PC-3 (cell line): ENCODE measurements at places on chromosomes 16 and 17.
A peak's percentile ranks its signal among the peaks of the same experiment; 100 is the strongest.

DNA sequence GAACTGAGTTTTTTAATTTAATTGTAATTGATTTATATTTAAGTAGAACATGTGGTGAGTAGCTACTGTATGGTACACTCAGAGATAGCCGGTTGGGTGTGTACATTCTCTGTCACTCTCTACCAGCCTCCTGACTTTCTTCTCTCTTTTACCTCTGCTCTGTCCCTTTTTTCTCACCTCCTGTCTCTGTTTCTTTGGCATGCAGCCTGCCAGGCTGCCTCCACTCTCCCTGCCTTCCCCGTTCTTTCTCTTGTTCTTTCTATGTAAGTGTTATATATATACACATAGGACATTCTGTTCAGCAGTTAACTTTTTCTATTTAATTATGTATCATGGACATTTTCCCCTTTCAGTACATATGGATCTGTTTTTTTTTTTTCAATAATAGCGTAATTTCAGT, 50.8 kb downstream of the MRTFB start:
- no peak for DNase-seq

DNA sequence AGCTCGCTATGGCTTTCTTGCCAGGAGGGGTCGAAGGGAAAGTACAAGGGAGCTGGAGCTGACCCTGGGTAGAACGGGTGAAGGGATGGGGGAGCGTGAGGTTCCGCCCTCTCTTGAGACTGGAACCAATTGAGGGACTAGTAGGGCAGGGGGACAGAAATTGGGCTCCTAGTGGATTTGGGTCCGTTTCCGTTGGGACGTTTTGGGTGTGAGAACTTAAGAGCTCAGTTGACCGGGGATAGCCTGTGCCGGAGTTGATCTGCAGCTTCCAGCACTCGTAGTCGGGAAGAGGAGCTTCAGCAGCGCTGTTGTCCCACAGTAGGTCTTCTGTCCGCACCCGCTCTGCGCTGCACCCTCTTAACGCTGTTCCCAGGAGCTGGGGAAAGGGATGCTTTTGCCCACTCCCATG, 481 bp downstream of the CNTROB start:
- peak; percentile 20 for DNase-seq

GRCh38 chr17:82202981-82203380, 9.7 kb downstream of the CCDC57 start:
- no peak for DNase-seq

GRCh38 chr16:3672571-3673041, 18.1 kb downstream of the DNASE1 start:
- DNase-seq: no peak

GRCh38 chr17:80682372-80682771, 137.7 kb downstream of the RPTOR start:
- DNase-seq: no peak

GRCh38 chr16:83963277-83964119, 4.5 kb upstream of the NECAB2 start:
- no peak for DNase-seq

DNA sequence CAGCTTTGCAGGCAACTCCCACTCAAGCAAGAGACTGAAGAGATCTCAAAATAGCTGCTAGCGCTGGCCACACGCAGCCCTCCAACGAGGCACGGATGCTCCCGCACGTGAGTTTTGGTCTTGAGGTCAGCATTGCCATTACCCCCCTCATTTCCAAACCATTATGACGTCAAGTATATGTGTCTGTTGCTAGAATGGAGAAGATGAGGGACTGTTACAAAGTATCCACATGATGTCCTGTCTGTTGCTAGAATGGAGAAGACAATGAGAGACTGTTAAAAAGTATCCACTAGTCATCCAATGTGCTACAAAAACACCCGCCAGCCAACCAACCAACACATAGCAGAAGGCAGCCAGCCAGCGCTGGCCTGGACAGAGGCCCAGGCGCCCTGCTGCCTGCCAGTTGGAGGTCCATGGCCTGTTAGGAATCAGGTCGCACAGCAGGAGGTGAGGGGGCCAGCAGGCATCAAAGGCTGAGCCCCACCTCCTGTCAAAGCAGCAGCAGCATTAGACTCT, 24.8 kb downstream of the KLHDC4 start:
- no peak for DNase-seq

DNA sequence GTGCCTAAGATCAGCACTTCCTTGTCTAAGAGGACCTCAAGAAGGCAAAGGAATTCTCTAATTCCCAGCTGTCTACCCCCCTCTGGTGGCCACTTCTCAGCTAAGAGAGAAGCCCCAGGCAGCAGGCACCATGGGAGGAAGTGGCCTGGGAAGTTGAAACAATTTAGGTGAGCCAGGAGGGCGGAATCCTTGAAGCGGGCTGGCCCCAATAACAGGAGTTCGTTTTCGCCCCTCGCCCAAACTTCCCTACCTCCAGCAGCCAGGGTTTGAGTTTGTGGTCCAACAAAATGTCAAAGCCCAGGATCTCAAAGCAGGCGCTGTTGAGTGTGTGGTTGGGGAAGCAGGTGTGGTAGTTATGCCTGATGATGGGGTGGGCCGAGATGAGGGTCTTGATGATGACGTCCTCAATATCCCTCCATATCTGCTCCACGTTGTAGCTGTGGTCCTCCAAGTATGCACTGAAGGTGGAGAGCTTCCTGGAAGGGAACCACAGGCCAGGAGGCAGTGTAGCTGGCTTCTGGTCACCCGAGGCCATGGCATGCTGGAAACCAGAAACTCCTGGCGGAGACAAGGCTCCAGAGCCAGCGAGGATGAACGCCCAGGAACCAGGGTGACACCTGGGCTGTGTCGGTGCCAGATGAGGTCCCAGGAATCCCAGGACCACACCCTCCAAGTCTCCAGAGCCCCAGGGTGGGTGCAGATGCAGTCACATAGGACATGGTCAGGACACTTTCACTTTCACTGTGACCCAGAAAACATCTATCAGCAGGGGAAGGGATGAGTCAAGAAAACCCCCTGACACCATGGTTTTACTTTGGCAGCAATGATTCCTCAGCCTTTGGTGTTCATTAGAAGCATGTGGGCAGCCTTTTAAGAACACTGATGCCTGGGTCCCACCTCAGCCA, 25.6 kb downstream of the TTLL6 start:
- peak; percentile 99 for DNase-seq

DNA sequence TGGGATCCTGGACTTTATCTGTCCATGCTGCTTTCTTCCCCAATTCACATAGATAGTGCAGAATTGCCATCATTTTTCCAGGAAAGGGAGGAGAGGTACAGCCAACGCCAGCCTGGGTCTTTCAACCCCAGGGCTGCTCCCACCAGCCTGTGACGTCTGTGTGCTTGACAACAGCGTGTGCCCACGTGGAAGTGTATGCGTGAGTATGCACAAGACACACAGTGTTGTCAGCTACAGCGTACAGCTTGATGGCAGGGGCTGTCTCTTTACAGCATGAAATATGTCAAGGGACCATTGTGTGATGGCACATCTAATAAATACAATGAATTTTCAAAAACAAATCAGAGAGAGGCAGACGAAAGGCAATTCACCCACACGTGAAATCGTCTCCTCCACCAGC, 62.3 kb downstream of the GSG1L start:
- no peak for DNase-seq

DNA sequence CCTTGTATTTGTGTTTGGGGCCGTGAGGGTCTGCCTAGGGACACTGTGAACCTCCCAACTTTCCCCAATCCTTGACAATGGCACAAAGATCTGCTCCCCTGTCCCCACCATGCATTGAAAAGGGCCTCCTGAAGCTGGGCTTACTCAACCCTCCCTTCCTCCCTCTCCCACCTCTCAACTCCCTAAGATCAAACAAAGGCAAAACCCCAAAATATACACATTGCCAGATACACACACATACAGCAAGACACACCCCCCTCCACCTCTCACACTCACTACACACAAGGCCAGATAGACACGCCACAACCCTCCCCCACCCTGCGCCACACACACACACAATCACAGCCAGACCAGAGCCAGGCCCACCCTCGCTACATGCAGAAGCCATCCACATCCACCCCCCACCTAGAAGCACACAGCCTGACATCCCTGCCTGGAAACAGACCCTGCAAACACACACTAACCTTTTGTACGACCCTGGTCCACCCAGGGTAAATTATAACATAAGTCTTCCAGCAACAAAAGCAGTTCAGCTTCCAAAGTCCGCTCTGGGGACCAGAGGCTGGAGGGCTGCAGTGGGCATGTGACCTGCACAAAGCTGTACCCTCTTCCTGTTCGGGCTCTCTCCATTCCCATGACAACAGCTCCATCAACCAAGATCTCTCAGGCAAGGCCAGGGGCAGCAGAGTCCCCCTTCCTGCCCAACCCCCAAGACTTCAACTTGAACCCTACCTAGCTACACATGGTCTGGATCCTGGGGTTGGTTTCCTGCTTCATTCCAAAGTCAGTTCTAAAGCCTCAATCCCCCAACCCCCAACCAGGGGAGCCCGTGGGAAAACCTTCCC, 1.9 kb downstream of the PCGF2 start:
- DNase-seq: no peak

DNA sequence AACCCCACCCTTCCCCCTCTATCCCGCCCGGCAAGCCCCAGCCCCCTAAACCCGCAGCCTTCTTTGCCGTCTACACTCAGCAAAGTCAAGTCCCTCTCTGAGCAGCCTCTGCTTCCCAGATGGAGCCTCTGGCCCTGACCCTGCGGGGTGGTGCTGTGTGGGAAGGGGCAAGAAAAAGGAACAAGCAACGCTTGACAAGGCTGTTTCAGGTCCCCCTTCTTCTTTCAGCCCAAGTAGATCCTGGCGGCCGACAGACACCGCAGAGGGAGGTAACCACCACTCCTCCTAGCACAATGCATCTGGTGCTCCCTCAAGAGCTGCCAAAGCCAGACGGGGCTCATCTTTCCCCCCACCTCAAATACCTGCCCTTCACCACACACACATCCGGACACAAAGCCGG, 178.3 kb downstream of the ENGASE start:
- DNase-seq: no peak

DNA sequence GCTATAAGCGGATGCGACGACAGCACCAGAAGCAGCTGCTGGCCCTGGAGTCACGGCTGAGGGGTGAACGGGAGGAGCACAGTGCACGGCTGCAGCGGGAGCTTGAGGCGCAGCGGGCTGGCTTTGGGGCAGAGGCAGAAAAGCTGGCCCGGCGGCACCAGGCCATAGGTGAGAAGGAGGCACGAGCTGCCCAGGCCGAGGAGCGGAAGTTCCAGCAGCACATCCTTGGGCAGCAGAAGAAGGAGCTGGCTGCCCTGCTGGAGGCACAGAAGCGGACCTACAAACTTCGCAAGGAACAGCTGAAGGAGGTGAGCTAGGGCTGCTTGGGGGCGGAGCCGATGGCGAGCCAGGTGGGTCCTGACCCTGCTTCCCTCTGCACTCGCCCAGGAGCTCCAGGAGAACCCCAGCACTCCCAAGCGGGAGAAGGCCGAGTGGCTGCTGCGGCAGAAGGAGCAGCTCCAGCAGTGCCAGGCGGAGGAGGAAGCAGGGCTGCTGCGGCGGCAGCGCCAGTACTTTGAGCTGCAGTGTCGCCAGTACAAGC, 10.1 kb downstream of the HIRIP3 start:
- no peak for DNase-seq

- no peak for DNase-seq
Observed at GRCh38 chr16:84199861-84200260, 8.9 kb downstream of the ADAD2 start.

DNA sequence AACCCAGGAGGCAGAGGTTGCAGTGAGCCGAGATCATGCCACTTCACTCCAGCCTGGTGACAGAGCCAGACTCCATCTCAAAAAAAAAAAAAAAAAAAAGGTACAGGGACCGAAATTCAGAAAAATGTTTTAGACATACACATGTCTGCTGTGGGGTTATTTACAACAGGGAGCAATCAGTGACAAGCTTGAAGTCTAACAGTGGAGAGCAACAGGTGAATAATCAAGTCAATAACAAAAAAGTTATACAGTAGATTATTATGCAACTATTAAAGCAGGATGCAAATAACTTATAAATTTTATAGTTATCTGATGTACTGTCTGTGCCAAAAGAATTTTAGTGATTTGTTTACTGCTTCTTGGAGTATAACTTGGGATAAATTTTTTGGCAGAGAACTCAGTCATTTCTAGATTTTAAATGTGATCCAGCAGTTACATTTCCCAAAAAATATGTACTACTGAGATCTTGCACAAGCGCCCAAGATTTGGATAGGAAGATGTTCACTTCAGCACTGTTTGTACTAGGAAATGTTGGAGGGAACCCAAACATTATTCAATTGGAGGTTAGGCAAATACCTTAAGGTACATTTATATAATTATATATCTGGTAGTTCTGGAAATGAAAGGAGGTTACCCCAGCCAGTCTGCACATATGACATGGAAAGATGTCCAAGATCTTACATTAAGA, 34.1 kb downstream of the EEF2K start:
- no peak for DNase-seq

DNA sequence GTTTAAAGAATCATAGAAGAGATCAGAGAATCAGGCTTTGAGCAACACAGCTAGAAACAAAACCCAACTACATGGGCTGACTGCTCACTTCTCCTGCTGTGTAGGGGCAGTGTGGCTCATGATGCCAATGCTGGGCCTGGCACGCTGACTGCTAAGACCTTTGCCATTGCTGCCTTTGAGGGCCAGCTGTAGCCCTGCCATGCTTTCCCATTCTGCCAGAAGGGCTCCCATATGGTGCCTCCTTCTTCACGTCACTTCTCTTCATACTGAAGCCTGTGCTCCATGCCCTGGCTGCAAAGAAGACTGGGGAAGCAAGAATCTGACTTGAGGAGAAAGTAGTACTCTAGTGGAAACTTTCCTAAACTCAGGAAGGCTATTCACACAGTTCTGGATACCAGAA, 232.9 kb downstream of the UTP18 start:
- no peak for DNase-seq

- DNase-seq: no peak
Observed at GRCh38 chr16:87415441-87415840, 23.3 kb downstream of the MAP1LC3B start.

DNA sequence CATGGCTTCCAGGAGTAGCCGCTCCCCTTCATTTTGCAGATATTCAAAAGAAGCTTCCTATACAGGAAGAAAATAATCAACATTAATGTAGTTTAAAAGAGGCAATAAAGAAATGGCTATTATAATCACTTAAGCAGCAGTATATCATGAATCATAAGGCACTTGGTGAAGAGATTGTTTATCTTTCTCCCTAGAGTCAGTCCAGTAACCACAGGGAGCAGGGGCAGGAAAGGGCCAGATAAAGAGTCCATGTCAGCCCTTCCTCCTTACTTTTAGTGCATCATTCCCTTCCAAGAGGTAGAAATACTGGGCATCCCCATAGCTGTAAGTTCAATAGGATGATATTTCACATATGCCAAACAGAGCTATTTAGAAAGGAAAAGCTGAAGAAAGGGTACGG, 184.6 kb upstream of the C17orf78 start:
- DNase-seq: peak; percentile 2

- DNase-seq: no peak
Observed at GRCh38 chr16:56479469-56479868, 28.1 kb downstream of the OGFOD1 start.
